ENCODE measurements at places on chromosomes 4 and X.
A peak's percentile ranks its signal among the peaks of the same experiment; 100 is the strongest.

GRCh38 chr4:17807446-17807845 is 3.1 kb downstream of the DCAF16 start:
- DNase-seq: no peak

DNA sequence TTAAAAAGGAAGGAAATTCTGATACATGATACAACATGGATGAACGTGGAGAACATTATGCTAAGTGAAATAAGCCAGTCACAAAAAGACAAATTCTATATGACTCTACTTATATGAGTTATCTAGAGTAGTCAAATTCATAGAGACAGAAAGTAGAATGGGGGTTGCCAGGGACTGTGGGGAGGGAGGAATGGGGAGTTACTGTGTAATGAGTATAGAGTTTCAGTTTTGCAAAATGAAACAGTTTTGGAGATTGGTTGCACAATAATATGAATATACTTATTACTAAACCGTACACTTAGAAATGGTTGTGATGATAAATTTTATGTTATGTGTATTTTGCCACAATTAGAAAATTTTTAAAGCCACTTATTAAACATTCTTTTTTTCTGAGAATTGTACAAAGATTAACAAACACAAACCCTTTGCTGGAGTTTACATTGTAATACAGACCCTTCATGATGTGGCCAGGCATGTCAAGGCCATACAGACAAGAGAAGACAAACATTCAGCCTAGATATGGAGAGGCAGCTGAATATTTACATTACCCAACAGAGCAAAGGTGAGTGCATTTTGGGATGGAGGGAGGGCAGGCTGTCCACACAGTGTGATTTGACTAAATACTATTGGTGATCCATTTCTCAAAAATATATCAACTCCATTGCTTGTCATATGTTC is 21.2 kb upstream of the GPC3 start:
- no peak for DNase-seq

DNA sequence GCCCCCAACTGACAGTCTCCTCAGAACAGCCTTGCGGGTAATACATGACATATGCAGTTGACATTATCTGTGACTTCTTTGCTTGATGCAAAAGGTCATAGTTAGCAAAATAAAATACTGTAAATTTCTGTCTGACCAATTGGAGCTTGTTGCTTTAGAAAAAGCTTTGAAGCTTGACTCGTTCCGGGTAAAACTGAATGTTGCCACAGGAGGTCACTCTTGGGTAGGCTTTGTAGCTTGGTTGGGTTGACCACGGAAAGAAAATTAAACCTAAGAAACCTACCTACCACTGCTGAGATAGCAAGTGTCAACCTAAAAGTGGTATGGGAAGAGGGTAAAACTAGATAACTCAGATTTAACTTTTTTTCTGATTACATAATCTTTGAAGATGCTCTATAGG is 23.2 kb downstream of the PRPS2 start:
- peak; percentile 51 for DNase-seq

- no peak for DNase-seq
Measured at GRCh38 chr4:142351958-142352357, 494.1 kb downstream of the INPP4B start.

GRCh38 chr4:102518703-102519131 is 17.6 kb downstream of the NFKB1 start:
- DNase-seq: peak; percentile 24

- no peak for DNase-seq
Measured at GRCh38 chr4:40822420-40823166, 72.8 kb downstream of the NSUN7 start.

DNA sequence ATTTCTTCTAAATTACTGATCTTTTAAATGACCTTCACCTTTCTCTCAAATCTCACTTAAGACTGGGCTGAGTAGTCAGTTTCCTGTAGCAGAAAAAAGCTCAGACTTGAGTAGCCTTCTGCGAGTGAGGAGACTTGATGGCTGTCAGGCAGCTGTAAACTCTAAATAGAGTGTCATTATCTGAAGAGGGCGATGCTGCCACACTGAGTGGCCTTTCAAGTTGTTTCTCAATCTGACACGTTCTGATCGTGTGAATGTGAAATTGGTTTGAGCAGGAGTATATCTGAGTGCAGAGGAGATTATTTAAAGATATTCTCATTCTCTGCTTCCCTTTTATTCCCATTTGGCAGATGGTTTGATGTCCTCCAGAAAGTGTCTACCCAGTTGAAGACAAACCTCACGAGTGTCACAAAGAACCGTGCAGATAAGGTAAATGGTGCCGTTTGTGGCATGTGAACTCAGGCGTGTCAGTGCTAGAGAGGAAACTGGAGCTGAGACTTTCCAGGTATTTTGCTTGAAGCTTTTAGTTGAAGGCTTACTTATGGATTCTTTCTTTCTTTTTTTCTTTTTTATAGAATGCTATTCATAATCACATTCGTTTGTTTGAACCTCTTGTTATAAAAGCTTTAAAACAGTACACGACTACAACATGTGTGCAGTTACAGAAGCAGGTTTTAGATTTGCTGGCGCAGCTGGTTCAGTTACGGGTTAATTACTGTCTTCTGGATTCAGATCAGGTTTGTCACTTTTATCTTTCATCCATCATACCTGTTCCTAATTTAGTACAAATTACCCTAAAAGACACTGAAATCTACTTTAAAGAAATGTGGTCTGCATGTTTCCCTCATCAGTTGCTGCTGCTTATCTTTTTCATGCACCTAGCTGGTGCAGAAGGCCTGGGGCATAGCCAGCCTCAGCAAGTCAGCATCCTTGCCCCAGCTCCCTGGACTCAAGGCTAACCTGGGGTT is 74.3 kb upstream of the MSANTD1 start:
- no peak for DNase-seq

DNA sequence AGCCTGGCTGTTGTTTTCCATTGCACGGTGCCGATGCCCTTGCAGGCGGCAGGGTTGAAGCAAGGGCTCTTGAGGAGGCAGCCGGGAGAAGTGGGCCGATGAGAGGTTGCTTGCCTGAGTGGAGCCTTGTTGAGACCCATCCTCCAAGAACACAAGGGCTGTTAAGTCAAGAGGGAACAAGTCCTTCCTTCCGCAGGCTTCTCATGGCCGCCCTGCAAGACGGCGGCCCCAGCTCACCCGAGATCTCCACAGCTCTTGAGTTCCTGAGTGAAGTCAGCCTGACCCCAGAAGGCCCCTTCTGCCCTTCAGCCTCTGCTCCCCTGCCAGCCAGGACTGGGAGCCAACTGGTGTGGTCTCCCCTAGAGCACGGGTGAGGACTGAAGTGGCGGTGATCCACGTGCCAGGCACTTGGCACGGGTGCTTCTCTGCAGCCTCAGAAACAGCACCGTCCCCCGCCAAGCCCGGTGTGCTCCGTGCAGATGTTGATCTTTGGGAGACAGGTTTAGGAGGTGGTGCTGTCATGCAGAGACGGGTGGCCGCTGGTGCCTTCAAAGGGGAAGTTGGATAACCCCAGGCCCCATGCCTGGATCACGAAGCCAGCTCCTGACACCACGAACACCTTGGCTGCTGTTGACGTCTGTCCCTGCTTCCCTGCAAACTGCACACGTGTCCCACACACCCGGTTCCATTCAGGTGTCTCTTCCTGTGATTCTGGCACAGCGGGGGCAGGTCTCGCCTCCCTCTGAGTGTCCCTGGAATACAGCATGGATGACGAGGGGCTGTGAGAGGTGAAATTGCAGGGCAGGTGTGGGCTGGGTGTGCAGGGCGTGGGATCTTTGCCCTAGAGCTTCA is 164.4 kb upstream of the PSAPL1 start:
- no peak for DNase-seq

DNA sequence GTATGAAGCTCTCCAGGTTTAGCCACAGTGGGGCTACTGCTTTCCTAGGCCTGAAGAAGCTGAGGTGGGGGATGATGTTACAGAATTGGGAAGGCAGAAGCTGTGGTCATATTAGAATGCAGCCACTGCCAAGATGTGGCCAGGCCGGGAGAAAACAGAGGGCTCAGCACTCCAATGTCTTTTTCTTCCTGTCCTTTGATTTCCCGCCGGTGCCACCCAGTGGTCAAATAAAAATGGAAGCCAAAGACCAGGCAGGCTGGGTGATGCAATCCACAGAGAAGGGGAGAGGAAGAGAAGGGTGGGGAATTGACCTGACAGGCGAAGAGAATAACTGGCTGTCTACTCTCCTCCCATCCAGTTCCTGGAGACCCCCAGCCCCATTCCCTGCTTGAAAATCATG is 94.9 kb upstream of the SHISA3 start:
- no peak for DNase-seq

- DNase-seq: no peak
Measured at GRCh38 chr4:130214268-130214667, 1118.3 kb downstream of the C4orf33 start.

GRCh38 chr4:8335848-8336247 is 66.3 kb downstream of the HTRA3 start:
- DNase-seq: no peak

- no peak for DNase-seq
Measured at GRCh38 chr4:82231806-82232205, 142.0 kb downstream of the HNRNPD start.

GRCh38 chrX:1610166-1610565 is 4.7 kb upstream of the ASMT start:
- no peak for DNase-seq

DNA sequence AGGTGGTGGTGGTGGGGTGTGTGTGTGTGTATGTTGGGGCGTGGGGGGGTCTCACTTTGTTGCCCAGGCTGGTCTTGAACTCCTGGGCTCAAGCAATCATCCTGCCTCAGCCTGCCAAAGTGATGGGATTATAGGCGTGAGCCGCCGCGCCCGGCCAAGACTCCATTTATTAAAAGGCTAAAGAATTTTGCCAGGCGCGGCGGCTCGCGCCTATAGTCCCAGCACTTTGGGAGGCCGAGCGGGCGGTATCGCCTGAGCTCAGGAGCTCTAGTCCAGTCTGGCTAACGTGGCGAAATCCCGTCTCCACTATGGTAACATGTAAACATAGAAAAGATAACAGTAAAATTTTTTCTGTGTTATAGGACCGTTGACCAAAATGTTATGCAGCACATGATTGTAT is 3.7 kb upstream of the UBA1 start:
- DNase-seq: no peak

DNA sequence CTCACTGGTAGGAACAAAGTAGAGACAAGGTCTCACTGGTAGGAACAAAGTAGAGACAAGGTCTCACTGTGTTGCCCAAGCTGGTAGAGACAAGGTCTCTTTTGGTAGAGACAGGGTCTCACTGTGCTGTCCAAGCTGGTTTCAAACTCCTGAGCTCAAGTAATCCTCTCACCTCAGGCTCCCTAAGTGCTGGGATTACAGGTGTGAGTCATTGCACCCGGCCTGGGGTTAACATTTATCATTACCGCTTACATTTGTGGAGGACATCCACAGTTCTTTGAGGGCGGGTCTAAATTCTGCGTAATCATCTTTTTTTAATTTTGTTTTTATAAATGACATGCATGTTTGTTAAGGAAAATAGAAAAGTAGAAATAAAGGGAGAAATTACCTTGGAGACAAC is 12.0 kb downstream of the RAB33B start:
- no peak for DNase-seq

DNA sequence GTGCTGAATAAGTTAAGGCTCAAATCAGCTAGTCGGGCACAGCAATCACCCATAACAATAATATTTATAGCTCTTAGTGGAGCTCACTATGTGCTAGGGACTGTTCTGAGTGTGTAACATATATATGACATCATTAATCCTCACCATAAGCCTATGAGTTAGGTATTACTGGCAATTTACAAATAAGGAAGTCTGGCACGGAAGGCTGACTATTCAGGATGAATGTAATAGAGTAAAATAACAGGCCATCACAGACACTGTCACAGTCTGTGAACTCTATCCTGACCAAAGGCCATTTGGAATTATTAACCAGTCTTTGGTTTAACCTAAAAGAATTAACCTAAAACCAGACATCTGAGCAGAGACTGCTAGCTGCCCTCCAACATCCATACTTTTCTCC is 119.3 kb downstream of the C4orf51 start:
- DNase-seq: no peak

- DNase-seq: no peak
Measured at GRCh38 chrX:83336454-83336853, 171.6 kb upstream of the POU3F4 start.

- no peak for DNase-seq
Measured at GRCh38 chr4:169768385-169768784, 10.6 kb upstream of the HPF1 start.

DNA sequence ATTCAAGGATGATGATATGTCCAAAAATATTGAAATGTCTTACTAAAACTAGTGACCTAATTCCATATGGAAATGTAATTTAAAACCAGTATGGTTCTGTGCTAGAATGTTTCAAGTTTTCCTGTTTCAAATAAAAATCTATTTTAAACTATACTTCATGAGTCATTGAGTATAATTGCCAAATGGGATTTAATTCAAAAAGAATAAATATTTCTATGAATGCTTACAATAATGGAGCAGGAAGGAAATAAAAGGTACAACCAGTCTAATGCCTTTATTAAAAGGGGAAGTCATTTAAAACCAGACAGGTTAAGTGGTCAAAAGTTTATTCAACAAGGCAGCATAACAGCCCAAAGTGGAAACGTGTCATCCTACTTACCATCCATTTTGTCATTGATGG is 2347.1 kb downstream of the PCDH7 start:
- no peak for DNase-seq

- DNase-seq: peak; percentile 28
Measured at GRCh38 chrX:276581-277201, 4.5 kb upstream of the PLCXD1 start.

GRCh38 chr4:78031417-78031950 is 25.6 kb upstream of the FRAS1 start:
- no peak for DNase-seq
